Stimulated activated CD8-positive, alpha-beta memory T cell treated with anti-CD3 and anti-CD28 coated beads, Interleukin-2, amount 100 ng/mL, for 48 hours (primary cell): ENCODE measurements at places on chromosomes 16 and 17.

GRCh38 chr17:6305613-6306360 is 129.1 kb downstream of the AIPL1 start:
- DNase-seq, result no peak

DNA sequence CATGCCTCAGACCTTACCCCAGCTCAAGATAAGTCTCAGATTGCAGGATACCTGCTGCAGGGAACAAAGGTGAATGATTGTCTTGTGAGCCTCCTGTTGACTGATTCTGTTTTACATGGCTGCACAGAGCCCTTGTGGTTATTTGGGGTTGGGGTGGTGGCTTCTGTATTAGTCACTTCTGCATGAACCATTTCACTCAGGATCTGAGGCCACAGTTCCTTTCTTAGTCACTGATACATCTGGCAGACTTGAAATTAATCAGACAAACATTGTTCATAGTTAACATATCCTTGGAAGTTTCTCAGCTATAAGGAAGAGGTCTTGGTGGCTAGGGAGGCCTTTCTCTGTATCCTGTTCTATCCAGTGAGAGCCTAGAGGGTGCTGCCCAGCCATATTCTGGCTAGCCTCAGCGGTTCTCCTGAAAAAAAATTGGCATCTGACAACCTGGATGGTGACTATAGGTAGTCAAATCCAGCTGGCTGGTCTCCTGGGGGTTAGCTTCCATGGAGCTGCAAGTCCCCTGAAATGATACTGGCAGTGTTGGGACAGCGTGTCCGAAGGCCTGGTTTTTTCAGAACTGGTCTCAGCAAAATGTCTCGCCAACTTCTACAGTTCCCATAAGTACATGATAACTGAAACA is 8.4 kb upstream of the PLK1 start:
- no peak for DNase-seq

- DNase-seq, result no peak
Observed at GRCh38 chr17:5975661-5976060, 94.5 kb upstream of the WSCD1 start.

GRCh38 chr17:76584427-76585032 is 1.1 kb downstream of the ST6GALNAC2 start:
- DNase-seq, result no peak

GRCh38 chr16:8686879-8687278 is 12.5 kb downstream of the ABAT start:
- DNase-seq, result no peak

DNA sequence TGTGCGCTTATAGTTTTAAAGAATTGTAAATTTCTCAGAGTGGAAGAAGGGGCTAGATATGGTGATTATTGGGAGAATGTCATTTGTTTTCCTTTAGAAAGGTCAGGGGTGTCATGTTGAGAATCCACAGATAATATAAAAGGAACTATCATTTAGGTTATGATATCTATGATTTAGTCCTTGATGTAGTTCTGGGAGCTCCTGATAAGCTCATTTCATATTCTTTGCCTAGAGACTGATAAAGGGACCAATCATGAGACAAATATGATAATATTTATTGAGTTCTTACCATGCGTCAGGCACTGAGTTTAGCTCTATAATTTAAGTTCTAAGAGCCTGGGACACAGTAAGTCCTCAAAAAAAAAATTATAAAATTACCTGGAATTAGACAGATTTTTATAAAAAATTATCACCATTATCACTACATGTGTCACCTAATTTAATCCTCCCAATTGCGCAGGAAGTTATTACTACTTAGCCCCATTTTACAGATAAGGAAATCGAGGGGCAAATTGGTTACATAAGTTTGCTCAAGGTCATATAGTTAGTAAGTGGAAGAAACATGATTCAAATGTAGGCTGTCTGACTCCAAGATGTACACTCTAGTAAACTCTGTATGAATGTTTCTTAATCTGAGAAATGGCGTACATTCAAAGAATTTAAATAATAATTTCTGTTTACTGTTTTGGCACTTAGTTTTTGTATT is 2.5 kb downstream of the AATF start:
- DNase-seq, result no peak
